ENCODE measurements at places on chromosomes 1 and 21. TPM values are rescaled to one million over a fixed set of nuclear protein-coding genes. Genes with fewer than 3 reads are reported as not detected.

GRCh38 chr1:3058263-3059030 lies 10.6 kb upstream of the PRDM16 start:
- H3K27ac ChIP-seq: no peak overlapping the region
- DNase-seq: no peak
- no peaks in the 10 kb centered on the region for H3K4me1 ChIP-seq
- H3K36me3 ChIP-seq: no peaks in the 10 kb centered on the region
- no peak overlapping the region for H3K4me3 ChIP-seq

DNA sequence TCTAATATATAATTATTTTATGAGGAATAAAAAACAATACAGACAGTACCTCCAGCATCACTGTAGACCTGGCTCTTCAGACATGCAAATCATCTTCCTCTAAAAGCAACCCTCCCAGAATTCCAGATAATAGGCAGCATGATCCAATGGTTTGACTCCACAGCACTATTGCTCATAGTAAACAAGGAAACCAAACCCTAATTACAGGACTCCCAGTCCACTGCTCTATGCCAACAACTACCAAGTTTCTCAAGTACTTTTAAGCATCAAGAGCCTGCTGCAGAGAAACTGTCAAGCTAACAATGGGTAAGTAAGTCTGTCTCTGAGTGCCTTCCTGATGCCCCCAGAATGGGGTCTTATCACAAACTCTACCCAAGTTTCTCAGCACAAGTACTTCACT lies 57.2 kb downstream of the EYA3 start:
- H3K4me3 ChIP-seq: no peak overlapping the region
- peaks cover 5% of the 10 kb centered on the region for H3K36me3 ChIP-seq
- H3K27ac ChIP-seq: no peak overlapping the region
- no peaks in the 10 kb centered on the region for H3K4me1 ChIP-seq
- DNase-seq: no peak
- H3K27me3 ChIP-seq: no peaks in the 10 kb centered on the region

DNA sequence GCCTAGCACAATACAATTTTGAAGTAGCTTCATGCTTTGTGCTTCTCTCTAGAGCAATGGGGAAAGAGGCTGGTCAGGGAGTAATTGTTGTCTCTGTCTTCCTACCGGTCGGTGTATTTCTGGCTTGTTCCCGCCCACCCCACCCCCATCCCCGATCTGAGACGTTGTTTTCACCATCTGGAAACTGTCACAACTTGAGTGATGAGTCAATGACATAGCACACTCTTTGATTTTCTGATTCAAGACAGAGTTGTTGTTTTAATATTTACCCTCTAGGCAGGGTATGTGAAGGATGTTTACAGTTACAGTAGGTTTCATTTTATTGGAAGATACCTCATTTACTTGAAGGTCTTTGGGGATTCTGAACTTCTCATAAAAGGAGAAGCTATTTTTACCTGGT lies 7.0 kb downstream of the IL12RB2 start:
- DNase-seq: peak; percentile 9
- H3K4me1 ChIP-seq: no peaks in the 10 kb centered on the region
- no peak overlapping the region for H3K27ac ChIP-seq
- no peaks in the 10 kb centered on the region for H3K36me3 ChIP-seq
- H3K4me3 ChIP-seq: no peak overlapping the region

DNA sequence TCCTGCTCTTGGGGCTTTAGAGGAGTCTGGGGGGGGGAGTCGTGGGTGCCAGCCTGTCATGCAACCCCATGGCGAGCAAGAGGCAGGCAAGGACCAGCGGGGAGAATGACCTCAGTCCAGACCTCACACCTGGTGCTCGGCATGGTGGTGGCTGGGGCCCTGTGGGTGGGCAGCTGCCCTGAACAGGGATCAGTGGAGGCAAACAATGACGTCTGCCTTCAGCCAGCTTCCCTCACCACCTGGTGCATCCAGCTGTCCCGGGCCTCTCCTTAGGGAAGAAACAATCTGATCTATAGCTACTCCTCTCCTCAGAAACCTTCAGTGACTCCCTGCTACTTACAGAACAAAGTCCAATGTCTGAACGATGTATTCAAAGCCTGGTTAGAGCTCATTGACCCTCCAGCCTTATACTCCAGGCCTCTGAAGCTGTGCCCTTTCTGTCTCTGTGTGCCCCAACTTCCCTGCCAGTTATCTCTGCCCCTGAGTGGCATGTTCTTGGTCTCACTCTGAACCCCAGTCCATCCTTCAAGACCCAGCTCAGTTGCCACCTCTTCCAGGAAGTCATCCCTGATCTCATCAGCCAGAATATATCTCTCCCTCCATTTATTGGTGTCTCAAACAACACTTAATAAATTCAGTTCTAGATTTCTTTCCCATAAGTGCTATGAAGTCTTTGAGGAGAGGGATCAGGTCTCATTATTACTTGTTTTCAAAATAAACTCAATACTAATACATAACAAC lies 6.6 kb downstream of the PADI2 start:
- H3K36me3 ChIP-seq: no peaks in the 10 kb centered on the region
- H3K27ac ChIP-seq: no peak overlapping the region
- H3K4me3 ChIP-seq: no peak overlapping the region
- H3K4me1 ChIP-seq: no peaks in the 10 kb centered on the region
- no peak for DNase-seq

- DNase-seq: no peak
- no peaks in the 10 kb centered on the region for H3K4me1 ChIP-seq
- no peak overlapping the region for H3K4me3 ChIP-seq
- no peaks in the 10 kb centered on the region for H3K36me3 ChIP-seq
- H3K27ac ChIP-seq: no peak overlapping the region
Observed at GRCh38 chr1:60298290-60298689, 224.7 kb upstream of the C1orf87 start.

OR2AK2 gene
- total RNA-seq: not detected

- H3K27me3 ChIP-seq: no peaks in the 10 kb centered on the region
- no peak overlapping the region for H3K4me3 ChIP-seq
- H3K4me1 ChIP-seq: no peaks in the 10 kb centered on the region
Observed at GRCh38 chr1:234515411-234515810, 36.4 kb upstream of the TARBP1 start.

- H3K36me3 ChIP-seq: no peaks in the 10 kb centered on the region
- peak overlapping the region; percentile 12 for H3K27ac ChIP-seq
- DNase-seq: no peak
- no peaks in the 10 kb centered on the region for H3K27me3 ChIP-seq
Observed at GRCh38 chr1:116560704-116561490, 9.9 kb downstream of the CD58 start.

MFAP2 gene
- total RNA-seq: not detected

Data from CD4-positive, alpha-beta memory T cell (primary cell).